ENCODE measurements at places on chromosomes 16 and 17. TPM values are rescaled to one million over a fixed set of nuclear protein-coding genes. Genes with fewer than 3 reads are reported as not detected.
A peak's percentile ranks its signal among the peaks of the same experiment; 100 is the strongest.

- H3K27ac ChIP-seq = no peak overlapping the region
- no peaks in the 10 kb centered on the region for H3K36me3 ChIP-seq
- H3K27me3 ChIP-seq = no peaks in the 10 kb centered on the region
These were observed 58.5 kb downstream of the HS3ST3B1 start for GRCh38 chr17:14359163-14360020.

DNA sequence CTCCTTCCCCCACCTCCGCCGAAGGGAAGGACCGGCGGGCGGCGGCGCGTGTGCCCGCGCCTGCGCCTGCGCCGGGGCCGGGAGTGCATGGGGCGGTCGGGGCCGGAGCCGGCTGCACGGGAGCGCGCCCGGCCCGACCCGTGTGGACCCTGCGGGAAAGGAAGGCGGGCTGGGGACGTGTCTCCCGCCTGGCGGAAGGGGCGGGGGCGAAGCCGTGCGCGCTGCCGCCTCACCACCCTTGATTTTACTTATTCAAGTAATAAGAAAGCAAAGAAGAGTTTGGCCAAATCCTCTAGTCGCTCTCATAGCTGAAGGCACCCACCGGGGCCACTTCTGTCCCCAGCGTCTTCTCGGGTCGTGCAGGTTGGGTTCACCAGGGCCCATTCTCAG is 596 bp upstream of the PFN1 start:
- no peaks in the 10 kb centered on the region for H3K27me3 ChIP-seq
- peak overlapping the region; percentile 47 for H3K4me3 ChIP-seq
- peak; percentile 88 for DNase-seq
- peaks cover 14% of the 10 kb centered on the region for H3K36me3 ChIP-seq
- H3K4me1 ChIP-seq = peaks cover 26% of the 10 kb centered on the region
- H3K27ac ChIP-seq = peak overlapping the region; percentile 84

DNA sequence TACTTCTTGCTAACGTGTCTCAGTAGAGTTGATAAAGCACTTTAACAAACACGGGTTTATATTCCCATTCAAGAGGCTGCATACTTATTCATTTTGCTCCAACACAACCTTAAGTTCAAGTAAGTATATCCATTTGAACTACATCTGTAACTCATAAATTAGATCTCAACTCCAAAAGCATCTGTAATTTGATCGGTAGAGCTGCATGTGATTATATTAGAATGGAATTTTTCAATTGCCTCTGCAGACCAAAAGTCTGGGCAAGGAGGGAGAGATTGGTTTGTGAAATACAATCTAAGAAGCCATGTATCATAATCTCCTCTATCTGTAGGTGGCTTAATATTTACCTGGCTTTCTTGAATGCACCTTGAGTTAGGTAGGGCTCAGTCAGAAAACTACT is 371.0 kb downstream of the RBFOX1 start:
- H3K27me3 ChIP-seq = no peaks in the 10 kb centered on the region
- no peak overlapping the region for H3K4me3 ChIP-seq
- H3K27ac ChIP-seq = no peak overlapping the region
- no peaks in the 10 kb centered on the region for H3K4me1 ChIP-seq

GRCh38 chr17:48497103-48497502 is 33.7 kb downstream of the HOXB1 start:
- peak; percentile 82 for DNase-seq
- H3K4me1 ChIP-seq = peaks cover 14% of the 10 kb centered on the region
- H3K27me3 ChIP-seq = no peaks in the 10 kb centered on the region
- H3K36me3 ChIP-seq = no peaks in the 10 kb centered on the region
- no peak overlapping the region for H3K4me3 ChIP-seq

- H3K27me3 ChIP-seq = peaks cover 14% of the 10 kb centered on the region
- no peaks in the 10 kb centered on the region for H3K4me1 ChIP-seq
- no peak for DNase-seq
- no peak overlapping the region for H3K27ac ChIP-seq
- no peak overlapping the region for H3K4me3 ChIP-seq
These were observed 6.6 kb upstream of the NACA2 start for GRCh38 chr17:61597607-61598006.

GRCh38 chr16:85483424-85483823 is 129.7 kb upstream of the GSE1 start:
- H3K4me3 ChIP-seq = no peak overlapping the region
- no peaks in the 10 kb centered on the region for H3K36me3 ChIP-seq
- no peaks in the 10 kb centered on the region for H3K4me1 ChIP-seq
- H3K27me3 ChIP-seq = no peaks in the 10 kb centered on the region
- no peak for DNase-seq
- H3K27ac ChIP-seq = no peak overlapping the region

DNA sequence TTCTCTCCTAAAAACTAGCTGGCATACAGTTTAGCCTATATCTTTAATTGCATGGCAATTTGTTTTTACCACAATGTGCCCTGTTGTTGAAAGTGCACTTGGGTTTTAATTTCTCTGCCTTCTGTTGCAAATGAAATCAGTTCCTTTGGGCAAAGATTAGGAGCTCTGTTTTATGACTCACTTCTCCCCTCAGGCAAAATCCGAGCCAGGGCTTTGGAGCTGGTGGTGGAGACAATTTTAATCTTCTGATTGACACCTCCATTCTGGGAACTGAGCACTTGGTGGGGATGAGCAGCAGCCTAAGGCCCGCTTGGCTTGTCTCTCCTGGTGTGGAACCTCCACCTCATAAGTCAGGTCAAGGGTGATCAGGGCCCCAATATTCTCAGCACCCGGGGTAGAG is 13.3 kb upstream of the MYH8 start:
- H3K27ac ChIP-seq = no peak overlapping the region
- H3K4me3 ChIP-seq = no peak overlapping the region
- H3K36me3 ChIP-seq = no peaks in the 10 kb centered on the region
- H3K27me3 ChIP-seq = no peaks in the 10 kb centered on the region

GRCh38 chr17:77480509-77481215 is 339.9 kb downstream of the SEC14L1 start:
- no peak overlapping the region for H3K27ac ChIP-seq
- H3K36me3 ChIP-seq = peaks cover 26% of the 10 kb centered on the region
- H3K27me3 ChIP-seq = no peaks in the 10 kb centered on the region
- no peak overlapping the region for H3K4me3 ChIP-seq
- DNase-seq = no peak
- peaks cover 28% of the 10 kb centered on the region for H3K4me1 ChIP-seq

GRCh38 chr17:76146053-76146851 is 5.2 kb upstream of the FOXJ1 start:
- peaks cover 8% of the 10 kb centered on the region for H3K27me3 ChIP-seq
- DNase-seq = no peak
- H3K4me3 ChIP-seq = no peak overlapping the region
- no peaks in the 10 kb centered on the region for H3K36me3 ChIP-seq
- no peak overlapping the region for H3K27ac ChIP-seq

GRCh38 chr16:52476111-52476510 is 70.8 kb downstream of the TOX3 start:
- H3K4me3 ChIP-seq = no peak overlapping the region
- H3K36me3 ChIP-seq = no peaks in the 10 kb centered on the region
- H3K27ac ChIP-seq = no peak overlapping the region
- no peaks in the 10 kb centered on the region for H3K27me3 ChIP-seq
- no peaks in the 10 kb centered on the region for H3K4me1 ChIP-seq

- H3K4me1 ChIP-seq = peaks cover 2% of the 10 kb centered on the region
- no peaks in the 10 kb centered on the region for H3K27me3 ChIP-seq
- DNase-seq = peak; percentile 86
- H3K36me3 ChIP-seq = no peaks in the 10 kb centered on the region
- no peak overlapping the region for H3K27ac ChIP-seq
These were observed 693.3 kb downstream of the CDH11 start for GRCh38 chr16:64428463-64429113.

DNA sequence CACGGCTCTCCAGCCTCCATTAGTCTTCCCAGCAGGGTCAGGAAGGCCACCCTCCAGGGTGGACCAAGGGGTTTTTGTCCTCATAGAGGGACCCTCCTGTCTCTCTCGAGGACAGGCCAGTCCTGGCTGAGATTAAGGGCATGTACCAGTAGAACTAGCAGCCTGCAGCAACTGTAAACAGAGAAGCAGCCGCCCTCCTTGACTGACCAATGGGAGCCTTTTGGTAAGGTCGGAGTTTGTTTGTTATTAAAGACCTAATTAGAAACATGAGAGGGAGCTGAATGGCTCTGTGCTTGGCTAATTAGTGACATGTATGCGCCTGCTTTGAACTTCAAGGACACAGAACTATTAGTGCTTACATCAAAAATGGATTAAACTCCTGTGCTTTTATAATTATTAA is 80.0 kb downstream of the CCDC182 start:
- H3K4me3 ChIP-seq = no peak overlapping the region
- no peak for DNase-seq
- H3K36me3 ChIP-seq = no peaks in the 10 kb centered on the region
- peaks cover 16% of the 10 kb centered on the region for H3K4me1 ChIP-seq
- no peak overlapping the region for H3K27ac ChIP-seq

DNA sequence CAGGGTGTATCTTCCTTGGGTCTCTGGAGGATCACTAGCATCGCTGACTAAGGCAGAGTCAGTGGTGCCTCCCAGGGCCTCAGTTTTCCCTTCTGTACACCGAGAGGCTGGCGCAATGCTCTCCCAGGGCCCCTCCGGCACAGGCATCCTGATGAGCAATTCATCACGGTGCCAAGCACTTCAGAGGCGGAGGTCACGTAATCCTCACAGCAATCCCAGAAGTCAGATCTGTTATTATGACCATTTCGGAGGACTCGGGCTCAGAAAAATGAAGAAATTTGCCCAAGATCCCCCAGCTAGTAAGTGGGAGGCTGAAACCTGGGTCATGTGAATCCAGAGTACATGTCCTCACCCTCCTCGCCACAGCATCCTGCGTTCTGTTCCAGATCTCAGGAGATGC is 46.5 kb downstream of the AIPL1 start:
- no peaks in the 10 kb centered on the region for H3K27me3 ChIP-seq
- no peaks in the 10 kb centered on the region for H3K36me3 ChIP-seq
- H3K4me1 ChIP-seq = no peaks in the 10 kb centered on the region
- H3K27ac ChIP-seq = no peak overlapping the region

GRCh38 chr16:12664164-12664733 is 139.4 kb downstream of the CPPED1 start:
- DNase-seq = no peak
- H3K36me3 ChIP-seq = no peaks in the 10 kb centered on the region
- no peak overlapping the region for H3K27ac ChIP-seq
- no peaks in the 10 kb centered on the region for H3K4me1 ChIP-seq
- no peak overlapping the region for H3K4me3 ChIP-seq

CNTROB gene
- polyA plus RNA-seq = 12.6 TPM

NPIPA8 gene
- 2.9 TPM for polyA plus RNA-seq

HOXB13 gene
- not detected for polyA plus RNA-seq

KCTD11 gene
- polyA plus RNA-seq = 11.9 TPM

TM4SF5 gene
- not detected for polyA plus RNA-seq

OTOP2 gene
- polyA plus RNA-seq = not detected

DNAH9 gene
- polyA plus RNA-seq = not detected

Data from fibroblast of lung (primary cell).